ENCODE measurements at places on chromosomes 6 and 20. TPM values are rescaled to one million over a fixed set of nuclear protein-coding genes. Genes with fewer than 3 reads are reported as not detected.

DNA sequence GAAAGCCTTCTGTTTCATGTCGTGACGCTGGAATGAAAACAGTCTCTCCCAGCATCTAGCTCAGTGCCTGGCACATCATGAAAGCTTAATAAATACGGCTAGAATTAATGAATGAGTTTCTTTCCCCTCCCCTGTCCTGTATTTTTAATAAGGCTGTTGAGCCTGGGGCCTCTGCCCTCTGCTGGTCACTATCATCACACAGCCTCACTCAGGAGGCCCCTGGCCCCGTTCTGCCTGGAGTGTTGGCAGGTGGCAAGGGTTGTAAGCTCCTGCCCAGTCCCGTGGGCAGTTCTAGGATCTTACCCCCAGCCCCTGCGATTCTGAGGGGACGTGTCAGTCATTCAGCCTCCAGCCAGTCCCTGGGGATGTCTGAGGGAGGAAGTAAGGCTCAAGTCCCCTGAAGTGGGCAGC, 41.4 kb downstream of the PHACTR3 start:
- H3K27me3 ChIP-seq = no peaks in the 10 kb centered on the region
- H3K27ac ChIP-seq = no peak overlapping the region
- H3K4me1 ChIP-seq = no peaks in the 10 kb centered on the region
- H3K36me3 ChIP-seq = no peaks in the 10 kb centered on the region
- no peak overlapping the region for H3K4me3 ChIP-seq

DNA sequence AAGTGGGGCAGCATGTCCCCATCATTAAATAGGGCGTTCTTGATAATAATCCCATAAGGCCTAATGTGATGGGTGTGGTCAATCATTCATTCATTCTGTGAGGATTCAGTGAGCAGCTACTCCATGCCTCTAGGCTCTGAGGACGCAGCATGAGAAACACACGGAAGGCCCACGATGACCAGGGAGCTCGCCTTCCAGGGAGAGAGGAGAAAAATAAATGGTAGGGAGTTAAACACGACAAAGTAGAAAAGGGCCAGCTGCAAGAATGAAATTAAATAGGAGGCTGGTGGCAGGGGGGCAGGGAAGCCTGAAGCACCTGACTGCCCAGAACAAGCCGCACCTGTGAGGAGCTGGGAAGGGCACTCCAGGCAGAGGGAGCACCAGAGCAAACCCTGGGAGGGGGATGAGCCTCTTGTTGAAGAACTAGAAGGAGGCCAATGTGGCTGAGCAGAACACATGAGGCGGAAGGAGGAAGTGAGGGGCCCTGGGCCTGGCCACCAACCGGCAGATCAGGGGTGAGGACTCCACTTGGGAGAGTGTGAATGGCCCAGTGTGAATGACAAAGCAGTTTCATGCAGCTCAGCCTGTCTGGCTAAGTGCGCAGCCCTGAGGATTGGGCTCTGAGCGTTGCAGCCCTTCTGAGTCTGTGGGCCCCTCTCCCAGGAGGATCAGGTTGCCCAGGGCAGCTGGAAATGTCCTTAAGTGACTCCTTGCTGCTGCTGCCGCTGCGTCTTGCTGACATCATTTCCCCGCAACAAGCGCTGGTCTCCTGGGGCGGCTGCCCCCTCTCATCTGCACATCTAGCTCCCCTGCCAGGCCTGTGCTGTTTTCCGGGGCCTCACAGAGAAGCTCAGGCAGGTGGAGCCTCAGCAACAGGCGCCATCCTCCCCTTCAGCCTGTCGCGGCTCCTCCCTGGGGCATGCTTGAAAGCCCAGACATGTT, 99.9 kb downstream of the CDH26 start:
- peak overlapping the region; percentile 17 for H3K27ac ChIP-seq
- H3K4me1 ChIP-seq = peaks cover 7% of the 10 kb centered on the region
- DNase-seq = no peak

GRCh38 chr6:68747110-68747790, 112.2 kb downstream of the ADGRB3 start:
- H3K36me3 ChIP-seq = no peaks in the 10 kb centered on the region
- no peak overlapping the region for H3K4me3 ChIP-seq
- H3K4me1 ChIP-seq = no peaks in the 10 kb centered on the region
- no peak overlapping the region for H3K27ac ChIP-seq

SLC22A16 gene
- total RNA-seq = not detected

DNA sequence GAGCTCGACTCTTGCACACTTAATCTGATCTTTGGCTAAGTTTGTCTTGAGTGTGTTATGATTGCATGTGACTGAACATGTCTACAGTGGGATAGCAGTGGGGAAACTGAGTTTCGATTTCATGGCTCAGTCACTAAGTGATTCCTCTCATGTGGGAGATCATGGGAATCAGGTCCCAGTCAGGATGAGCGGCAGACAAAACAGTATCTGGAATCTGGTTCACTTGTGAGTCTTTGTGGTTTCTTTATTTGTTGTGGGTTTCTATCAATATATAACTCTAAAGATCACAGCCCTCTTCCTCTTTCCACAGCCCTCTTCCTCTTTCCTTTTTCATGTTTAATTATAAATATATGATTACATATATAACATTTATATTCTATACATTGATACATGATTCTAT, 4.0 kb downstream of the RPP21 start:
- no peak overlapping the region for H3K27ac ChIP-seq
- H3K27me3 ChIP-seq = no peaks in the 10 kb centered on the region
- peaks cover 12% of the 10 kb centered on the region for H3K4me1 ChIP-seq

GRCh38 chr6:155260686-155261085, 3.1 kb upstream of the CLDN20 start:
- no peak overlapping the region for H3K4me3 ChIP-seq
- H3K27ac ChIP-seq = no peak overlapping the region
- peaks cover 3% of the 10 kb centered on the region for H3K36me3 ChIP-seq
- H3K27me3 ChIP-seq = no peaks in the 10 kb centered on the region
- no peaks in the 10 kb centered on the region for H3K4me1 ChIP-seq

- no peaks in the 10 kb centered on the region for H3K36me3 ChIP-seq
- H3K27ac ChIP-seq = no peak overlapping the region
- no peak overlapping the region for H3K4me3 ChIP-seq
- H3K4me1 ChIP-seq = peaks cover 66% of the 10 kb centered on the region
- no peaks in the 10 kb centered on the region for H3K27me3 ChIP-seq
- no peak for DNase-seq
These were observed 100.2 kb upstream of the ARMC2 start for GRCh38 chr6:108748055-108748454.

DNA sequence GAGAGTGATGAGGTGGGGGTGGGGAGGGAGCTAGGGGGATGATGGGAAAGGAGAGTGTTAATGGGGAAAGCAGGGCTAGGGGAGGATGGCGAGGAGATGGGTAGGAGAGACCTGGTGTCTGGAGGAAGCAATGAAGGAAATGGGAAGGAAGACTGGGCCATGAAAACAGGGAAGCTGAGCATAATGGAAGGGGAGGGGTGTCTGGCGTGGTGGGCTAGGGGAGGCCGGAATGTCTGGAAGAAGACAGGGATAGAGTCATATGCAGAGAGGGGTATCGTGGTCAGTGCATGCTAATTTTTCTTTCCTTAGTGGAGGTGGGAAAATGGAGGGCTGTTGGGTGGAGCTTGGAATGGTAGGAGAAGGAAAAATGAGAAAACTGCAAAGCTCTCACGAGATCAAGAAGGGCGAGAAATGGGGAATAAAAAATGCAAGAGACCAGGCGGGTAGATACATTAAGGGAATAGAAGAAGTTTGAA, 423 bp downstream of the KLHDC3 start:
- H3K27me3 ChIP-seq = no peaks in the 10 kb centered on the region
- peaks cover 45% of the 10 kb centered on the region for H3K4me1 ChIP-seq
- no peak for DNase-seq
- H3K4me3 ChIP-seq = peak overlapping the region; percentile 25
- H3K27ac ChIP-seq = no peak overlapping the region
- no peaks in the 10 kb centered on the region for H3K36me3 ChIP-seq

DNA sequence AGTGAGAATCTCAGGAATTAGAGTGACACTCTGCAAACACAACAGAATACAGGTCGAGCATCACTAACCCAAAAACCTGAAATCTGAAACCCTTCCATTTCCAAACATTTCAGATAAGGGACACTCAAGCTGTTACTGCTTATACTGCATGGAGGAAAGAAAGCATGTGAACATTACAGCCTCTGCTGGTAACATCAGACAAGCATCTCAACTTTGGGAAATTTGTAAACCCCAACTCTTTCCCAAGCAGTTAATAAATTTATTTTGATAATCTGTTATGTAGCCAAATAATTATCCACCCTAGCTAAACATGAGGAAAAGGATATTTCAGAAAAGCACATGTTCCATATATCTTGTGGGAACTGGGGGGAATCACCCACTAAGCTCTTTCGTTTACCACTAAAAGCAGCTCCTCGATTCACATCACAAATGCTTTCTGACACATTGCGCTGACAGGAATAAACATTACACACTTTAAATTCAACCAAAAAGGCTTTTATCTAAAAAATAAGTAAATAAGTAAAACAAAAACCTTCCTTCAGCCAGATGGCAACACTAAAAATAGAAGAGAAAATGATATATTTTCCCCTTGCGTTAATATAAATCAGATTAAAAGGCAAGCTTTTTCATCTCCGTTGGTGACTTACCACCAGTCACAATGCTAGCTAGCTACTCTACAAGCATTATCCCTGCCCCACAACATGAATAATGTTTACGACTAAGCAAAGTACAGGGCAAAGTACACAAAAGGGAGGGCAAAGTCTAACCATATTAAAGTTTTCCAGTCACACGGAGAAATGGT, 120.8 kb downstream of the MAP7 start:
- no peaks in the 10 kb centered on the region for H3K27me3 ChIP-seq
- DNase-seq = no peak
- peak overlapping the region; percentile 37 for H3K27ac ChIP-seq
- no peaks in the 10 kb centered on the region for H3K36me3 ChIP-seq
- H3K4me1 ChIP-seq = peaks cover 53% of the 10 kb centered on the region

DNA sequence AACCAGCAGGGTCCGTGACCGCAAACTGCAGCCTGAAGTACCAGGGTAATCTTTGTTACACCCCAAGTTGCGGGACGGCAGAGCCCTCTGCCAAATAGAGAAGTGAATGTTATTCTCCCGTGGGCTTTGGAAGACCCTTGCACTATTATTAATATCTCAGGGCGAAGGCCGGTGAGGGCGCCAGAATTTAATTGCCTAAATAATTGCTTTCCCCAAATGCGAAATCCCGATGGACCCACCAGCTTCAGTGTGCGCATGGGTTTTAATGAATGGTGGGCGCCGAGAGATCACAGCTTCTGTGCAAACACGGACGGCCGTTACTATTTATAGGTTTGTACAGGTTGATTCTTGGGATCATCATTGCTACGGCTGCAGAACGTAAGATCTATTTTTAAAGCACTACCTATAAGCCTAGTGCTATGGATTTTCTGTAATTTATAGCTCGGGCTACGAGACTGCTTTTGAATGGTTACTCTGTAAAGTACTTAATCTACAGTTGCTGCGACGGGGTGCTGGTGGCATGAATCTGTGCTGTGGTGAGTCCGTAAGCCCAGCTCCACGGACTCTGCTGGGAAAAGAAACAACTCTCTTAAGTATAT, 15.2 kb upstream of the PHACTR3 start:
- no peaks in the 10 kb centered on the region for H3K27me3 ChIP-seq
- H3K27ac ChIP-seq = no peak overlapping the region
- no peak for DNase-seq
- no peaks in the 10 kb centered on the region for H3K36me3 ChIP-seq

BMP6 gene
- 1.6 TPM for total RNA-seq

OXT gene
- not detected for total RNA-seq

- DNase-seq = no peak
- H3K36me3 ChIP-seq = no peaks in the 10 kb centered on the region
- H3K27me3 ChIP-seq = no peaks in the 10 kb centered on the region
- peaks cover 14% of the 10 kb centered on the region for H3K4me1 ChIP-seq
- H3K4me3 ChIP-seq = no peak overlapping the region
- H3K27ac ChIP-seq = peak overlapping the region; percentile 46
These were observed 58.6 kb downstream of the SYNJ2 start for GRCh38 chr6:158040051-158040803.

- H3K27me3 ChIP-seq = no peaks in the 10 kb centered on the region
- no peak overlapping the region for H3K4me3 ChIP-seq
- peaks cover 13% of the 10 kb centered on the region for H3K36me3 ChIP-seq
- H3K4me1 ChIP-seq = no peaks in the 10 kb centered on the region
- no peak overlapping the region for H3K27ac ChIP-seq
These were observed 30.9 kb downstream of the ZFP64 start for GRCh38 chr20:52160621-52161204.

GRCh38 chr20:63697868-63698545, 1.6 kb downstream of the TNFRSF6B start:
- no peak for DNase-seq
- no peak overlapping the region for H3K4me3 ChIP-seq
- no peak overlapping the region for H3K27ac ChIP-seq
- H3K27me3 ChIP-seq = no peaks in the 10 kb centered on the region

C20orf141 gene
- total RNA-seq = not detected

DNA sequence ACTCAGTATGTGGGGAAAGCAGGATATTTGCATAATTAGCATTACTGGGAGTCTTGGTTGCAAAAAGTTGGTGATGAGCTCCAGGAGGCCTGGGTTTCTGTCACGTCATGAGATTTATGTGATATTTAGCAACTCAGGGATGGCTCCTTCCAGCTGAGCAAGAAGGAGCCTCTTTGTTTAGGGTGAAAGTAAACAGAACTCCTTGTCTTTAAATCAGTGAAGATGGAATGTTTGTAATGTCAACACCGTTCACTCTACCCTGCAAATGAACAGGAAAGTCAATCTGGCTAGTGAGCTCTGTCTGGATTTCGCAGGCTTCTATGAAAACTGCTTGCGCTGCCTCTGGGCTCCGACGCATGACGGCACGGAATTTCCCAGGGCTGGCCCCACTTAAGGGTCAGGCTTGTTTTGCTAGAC, 86.9 kb downstream of the PXDC1 start:
- H3K36me3 ChIP-seq = no peaks in the 10 kb centered on the region
- H3K27ac ChIP-seq = no peak overlapping the region
- DNase-seq = no peak
- H3K4me1 ChIP-seq = no peaks in the 10 kb centered on the region

DNA sequence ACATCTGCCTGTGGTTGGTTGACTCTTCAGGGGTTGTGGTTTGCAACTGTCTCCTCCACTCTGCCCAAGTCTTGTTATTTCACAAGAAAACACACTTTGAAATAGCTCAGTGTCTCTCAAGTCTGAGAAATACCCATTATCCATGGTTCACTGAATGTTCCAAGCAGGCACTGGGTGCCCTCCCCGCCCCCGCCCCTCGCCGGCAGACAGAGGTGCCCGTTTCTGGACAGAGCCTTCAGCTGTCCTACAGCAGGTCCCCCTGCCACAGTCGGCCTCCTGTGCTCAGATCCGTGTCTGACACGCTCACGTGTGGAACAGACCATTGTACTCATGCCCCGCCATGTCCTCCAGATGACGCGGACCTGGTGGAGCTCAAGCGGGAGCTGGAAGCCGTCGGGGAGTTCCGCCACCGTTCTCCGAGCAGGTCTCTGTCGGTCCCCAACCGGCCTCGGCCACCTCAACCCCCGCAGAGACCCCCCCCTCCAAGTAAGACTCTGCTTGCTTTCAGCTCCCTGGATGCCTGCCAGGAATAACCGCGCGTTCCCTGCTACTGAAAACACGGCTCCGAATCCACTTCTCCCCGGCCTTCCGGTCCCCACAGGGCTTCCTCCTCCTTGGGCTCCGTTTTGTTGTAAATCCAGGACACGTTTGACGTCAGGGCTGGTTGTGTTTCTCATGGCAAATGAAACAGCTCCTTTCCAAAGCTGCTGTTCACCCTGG, 81.4 kb downstream of the SERAC1 start:
- H3K27me3 ChIP-seq = no peaks in the 10 kb centered on the region
- peaks cover 14% of the 10 kb centered on the region for H3K36me3 ChIP-seq
- H3K27ac ChIP-seq = no peak overlapping the region
- no peaks in the 10 kb centered on the region for H3K4me1 ChIP-seq

MARCKS gene
- 68.5 TPM for total RNA-seq
